Activated CD8-positive, alpha-beta memory T cell treated with anti-CD3 and anti-CD28 coated beads, Interleukin-2, amount 10 ng/mL, durations not matched to agents 7 days and 5 days (primary cell): ENCODE measurements at places on chromosomes 13 and 19.

- DNase-seq = no peak
Measured at GRCh38 chr13:63085851-63086250, 1670.2 kb upstream of the PCDH20 start.

DNA sequence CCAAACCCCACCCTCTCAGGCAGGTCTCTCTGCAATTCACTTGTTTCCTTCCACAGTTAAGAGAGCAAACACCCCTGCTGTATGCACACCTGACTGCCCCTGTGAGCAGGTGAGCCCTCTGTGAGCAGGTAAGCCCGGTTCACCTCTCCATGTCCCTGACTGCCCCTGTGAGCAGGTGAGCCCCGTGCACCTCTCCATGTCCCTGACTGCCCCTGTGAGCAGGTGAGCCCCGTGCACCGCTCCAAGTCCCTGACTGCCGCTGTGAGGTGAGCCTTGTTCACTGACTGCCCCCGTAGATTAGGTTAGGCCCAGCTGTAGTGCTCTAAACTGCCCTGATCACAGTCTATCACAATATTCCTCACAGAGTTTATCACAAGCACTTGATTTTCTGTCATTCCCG is 29.2 kb downstream of the TMTC4 start:
- DNase-seq = no peak

DNA sequence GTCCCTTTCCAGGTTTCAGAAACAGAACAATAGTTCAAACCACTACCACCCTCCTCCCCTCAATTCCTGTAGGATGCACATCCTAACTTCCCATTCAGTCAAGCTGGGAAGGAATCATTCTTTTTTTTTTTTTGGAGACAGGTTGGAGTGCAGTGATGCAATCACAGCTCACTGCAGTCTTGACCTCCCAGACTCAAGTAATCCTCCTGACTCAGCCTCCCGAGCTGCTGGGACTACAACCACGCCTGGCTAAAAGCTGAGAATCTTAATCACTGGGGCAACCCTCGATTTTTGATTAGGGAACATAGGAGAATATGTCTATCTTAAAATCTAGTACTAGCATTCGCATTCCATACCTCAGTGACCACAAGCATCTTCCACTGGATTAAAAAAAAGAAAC is 146.2 kb downstream of the ABCC4 start:
- no peak for DNase-seq

- no peak for DNase-seq
Measured at GRCh38 chr19:9054765-9055164, 32.1 kb upstream of the OR1M1 start.

DNA sequence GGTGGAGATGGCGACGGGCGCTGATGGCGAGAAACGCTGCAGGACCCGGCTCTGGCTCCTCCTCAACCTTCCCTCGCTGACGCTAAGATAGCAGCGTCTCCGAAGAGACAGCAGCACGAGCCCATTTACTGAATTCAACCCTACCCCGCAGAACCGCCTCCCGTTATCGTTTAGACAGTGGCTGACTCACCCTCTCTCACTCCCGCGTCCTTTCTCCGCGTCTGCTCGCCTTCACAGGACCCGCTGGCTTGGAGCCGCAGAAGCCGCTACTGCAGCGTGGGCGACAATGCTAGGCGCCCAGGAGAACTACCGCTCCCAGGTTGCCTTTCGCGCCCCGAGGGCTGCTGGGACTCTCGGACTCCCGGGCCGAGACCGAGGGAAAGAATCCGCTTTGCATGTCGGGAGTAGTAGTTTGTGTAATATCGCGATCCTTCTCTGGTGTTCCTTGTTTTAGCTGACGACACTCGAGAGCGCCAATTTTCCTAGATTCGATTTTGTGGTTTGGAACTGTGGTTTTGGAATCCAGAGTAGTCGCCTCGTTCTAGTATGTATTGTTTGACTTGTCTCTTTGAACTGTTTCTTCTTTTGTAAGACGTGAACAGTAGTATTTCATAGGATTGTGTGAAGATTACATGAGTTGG is at the start of gene KBTBD6:
Gene KBTBD6, minus strand, starts transcription at position 291 of the 641 bp plus-strand sequence. CDS start 291 bp downstream, outside the sequence.
- DNase-seq = peak; percentile 98

DNA sequence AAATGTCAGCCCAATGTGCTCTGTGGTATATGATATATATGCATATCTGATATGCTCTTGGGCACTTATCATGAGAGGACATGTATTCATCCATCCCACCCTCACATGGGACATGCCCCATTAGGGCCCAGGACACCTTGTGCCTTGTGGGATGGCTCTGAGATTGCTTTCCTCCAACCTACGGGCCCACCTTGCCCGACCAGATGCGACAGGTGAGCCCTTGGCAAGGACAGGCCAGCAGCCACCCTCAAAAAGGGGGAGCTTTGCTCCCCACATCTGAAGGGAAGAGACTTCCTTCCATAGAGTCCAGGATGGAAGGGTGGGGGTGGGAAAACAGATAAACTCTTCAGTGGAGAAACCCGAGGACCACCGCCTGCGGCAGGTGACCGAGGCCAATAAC is 58.6 kb downstream of the SLC7A1 start:
- DNase-seq = no peak

DNA sequence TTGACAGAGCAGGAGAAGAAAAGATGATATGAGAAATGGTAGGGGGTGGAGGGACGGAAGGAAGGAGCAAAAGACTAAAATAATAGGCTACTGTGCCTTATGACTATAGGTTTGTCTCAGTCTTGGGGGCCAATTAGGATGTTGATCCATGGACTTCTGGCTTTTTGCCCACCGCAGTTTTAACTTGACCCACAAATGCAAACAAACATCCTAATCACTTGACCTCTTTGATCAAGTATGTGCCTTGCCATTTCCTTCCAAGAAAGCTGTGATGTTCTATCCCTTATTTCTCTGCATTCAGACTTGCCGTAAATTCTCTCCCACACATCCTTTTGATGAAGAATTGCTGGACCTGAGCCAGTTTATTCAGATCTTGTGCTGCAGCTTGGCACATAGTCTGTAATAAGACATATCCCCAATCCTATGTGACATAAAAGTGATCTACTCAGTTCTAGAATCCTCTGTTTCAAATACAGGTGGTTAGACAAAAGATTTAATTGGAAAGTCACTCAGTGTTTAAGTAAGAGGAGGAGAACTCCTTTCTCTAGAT is 62.8 kb downstream of the TPT1 start:
- DNase-seq = no peak

DNA sequence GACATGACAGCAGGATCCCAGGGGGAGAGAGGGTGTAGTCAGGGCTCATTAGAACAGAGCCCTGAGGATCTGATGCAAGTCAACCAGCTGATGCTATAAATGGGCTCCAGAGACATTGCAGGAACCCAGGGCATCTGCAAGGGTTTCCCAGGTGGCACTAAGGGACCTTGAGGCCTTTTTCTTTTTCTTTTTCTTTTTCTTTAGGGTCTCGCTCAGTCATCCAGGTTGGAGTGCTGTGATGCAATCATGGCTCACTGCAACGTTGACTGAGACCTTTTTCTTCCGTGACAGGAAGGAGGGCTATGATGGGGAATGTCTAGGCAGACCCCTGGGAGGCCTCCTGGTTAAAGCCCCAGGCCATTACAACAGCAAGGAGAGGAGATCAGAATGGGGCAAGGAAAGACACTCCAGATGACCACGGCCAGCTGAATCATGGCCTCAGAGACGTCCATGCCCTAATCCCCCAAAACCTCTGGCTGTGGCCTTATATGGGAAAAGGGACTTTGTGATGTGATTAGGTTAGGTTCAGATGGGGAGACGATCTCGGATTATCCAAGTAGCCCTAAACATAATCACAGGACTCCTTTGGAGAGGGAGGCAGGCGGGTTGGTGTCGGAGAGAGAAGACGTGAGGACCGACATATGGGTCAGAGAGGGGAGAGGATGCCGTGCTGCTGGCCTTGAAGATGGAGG is 4.5 kb upstream of the FCGRT start:
- no peak for DNase-seq

DNA sequence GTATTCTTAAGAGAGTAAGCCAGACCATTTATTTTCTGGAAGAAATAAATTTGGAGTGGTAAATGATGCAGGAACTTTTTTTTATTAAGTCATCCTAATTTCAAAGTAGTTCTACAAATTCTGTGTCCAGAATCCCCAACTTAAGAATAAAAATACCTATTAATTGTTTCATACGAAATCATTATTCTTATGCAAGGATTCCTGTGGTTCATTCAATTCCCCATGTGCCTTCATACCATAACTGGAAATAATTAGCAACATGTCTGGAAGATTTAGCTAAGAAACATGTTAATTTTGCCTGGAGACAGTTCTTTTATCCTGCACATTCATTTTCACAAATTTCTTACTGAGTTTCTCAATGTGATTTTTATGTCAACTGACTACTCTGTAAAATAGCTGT is 408.6 kb downstream of the PCDH9 start:
- no peak for DNase-seq

GRCh38 chr13:70644052-70644451 is 535.8 kb upstream of the KLHL1 start:
- no peak for DNase-seq

DNA sequence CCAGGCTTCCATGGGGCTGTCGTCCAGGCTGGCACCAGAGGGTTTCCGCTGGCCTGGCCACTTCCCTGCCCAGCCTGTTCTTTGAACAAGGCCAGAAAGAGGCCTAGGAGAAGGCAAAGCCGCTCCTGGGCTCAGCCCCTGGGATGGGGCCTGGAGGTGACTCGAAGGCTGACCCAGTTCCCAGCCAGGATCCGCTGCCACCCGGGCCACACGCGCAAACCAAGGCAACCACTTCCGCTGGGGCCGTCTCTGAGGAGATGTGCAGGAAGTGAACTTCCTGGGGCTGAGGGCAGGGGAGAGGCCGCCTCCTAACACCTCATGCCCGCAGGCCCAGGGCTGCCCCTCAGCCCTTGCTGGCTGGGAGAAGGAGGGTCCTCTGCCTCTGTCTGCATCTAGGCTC is 15.2 kb downstream of the PLEKHF1 start:
- DNase-seq = peak; percentile 95

- DNase-seq = no peak
Measured at GRCh38 chr13:78609464-78610205, 6.3 kb upstream of the POU4F1 start.

- DNase-seq = no peak
Measured at GRCh38 chr13:23654111-23655110, 84.2 kb downstream of the TNFRSF19 start.

DNA sequence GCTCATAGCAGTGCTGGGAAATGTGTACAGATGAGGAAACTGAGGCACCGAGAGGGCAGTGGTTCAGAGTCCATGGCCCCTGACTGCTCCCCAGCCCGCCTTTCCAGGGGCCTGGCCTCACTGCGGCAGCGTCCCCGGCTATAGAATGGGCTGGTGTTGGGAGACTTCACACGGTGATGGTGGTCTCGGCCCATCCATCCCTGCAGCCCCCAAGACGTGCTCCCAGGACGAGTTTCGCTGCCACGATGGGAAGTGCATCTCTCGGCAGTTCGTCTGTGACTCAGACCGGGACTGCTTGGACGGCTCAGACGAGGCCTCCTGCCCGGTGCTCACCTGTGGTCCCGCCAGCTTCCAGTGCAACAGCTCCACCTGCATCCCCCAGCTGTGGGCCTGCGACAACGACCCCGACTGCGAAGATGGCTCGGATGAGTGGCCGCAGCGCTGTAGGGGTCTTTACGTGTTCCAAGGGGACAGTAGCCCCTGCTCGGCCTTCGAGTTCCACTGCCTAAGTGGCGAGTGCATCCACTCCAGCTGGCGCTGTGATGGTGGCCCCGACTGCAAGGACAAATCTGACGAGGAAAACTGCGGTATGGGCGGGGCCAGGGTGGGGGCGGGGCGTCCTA is 15.9 kb downstream of the LDLR start:
- DNase-seq = no peak

GRCh38 chr13:77810430-77810829 is 108.2 kb downstream of the EDNRB start:
- no peak for DNase-seq

GRCh38 chr19:55643003-55643886 is at the start of gene ZNF581:
Gene ZNF581, plus strand, starts transcription at chr19:55643649. Its CDS starts 923 bp downstream, at chr19:55644572.
- DNase-seq = peak; percentile 85

GRCh38 chr19:861141-861755 is 1.8 kb downstream of the CFD start:
- no peak for DNase-seq

DNA sequence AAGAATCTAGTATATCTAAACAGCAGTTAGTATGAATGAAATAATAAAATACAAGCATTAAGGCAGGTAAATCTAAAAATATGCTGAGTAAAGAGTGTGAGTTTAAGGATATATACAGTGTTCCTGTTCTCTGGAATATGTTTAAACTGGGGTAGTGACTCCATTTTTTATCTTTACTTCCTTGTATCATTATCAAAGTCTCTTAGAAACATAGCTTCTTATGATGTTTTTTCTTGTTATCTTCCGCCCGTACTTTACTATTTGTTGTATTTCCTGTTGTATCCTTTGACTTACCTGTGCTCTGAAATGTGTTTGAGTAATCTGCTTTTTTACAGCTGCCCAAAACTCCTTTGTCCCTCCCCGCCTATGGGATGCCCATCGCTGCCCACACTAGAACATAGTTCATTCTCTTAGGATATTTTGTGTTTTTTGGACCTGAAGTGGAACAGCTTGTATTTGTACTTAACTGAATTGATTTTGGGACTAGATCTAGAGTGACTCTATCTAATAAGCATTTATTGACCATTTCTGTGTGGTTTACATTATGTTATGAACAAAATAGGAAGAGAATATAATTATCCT is 80.8 kb downstream of the PDS5B start:
- DNase-seq = no peak
